B cell (primary cell): ENCODE measurements at places on chromosomes 5 and 9.
A peak's percentile ranks its signal among the peaks of the same experiment; 100 is the strongest.

DNA sequence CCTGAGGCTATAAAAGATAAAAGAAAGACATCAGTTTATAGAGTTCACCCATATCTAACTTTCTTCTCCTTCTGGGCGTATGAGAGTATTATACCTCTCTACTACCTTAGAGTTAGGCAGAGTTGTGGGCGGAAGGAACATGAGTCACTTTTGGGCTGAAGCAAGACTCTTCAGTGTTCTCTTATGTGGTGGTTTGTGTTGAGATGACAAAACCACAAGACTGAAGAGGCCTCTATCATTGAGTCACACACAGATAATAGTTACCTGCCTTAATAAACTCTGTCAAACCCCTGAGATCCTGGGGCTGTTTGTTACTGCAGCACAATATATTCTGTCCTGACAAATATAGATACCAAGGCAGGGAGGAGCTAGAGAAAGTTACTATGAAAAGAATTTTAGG is 184.2 kb downstream of the EFNA5 start:
- DNase-seq: no peak

GRCh38 chr9:137276473-137277328 is 825 bp upstream of the TOR4A start:
- DNase-seq: peak; percentile 8

DNA sequence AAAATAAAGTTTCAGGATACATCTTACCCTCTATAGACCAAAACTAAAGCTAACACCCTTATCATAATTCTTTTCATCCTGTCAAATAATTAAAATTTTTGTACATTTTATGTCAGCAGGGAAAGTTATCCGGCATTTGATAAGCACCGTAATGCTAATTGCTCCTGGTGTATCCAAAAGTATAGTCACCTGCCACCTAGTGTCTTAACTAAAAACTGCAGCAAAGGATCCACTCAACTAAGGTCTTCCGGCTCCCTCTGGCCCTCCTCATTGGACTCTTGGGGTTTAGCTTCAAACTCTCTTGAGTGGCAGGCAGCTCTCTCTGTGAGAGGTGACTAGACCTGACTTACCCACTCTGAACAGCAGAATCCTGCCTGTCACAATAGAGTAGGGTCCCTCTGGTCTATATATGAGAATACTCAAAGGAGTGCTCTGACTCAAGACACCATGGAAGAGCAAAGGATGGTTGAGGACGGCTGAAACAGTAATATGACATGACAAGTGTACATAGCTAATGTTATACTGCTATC is 60.4 kb upstream of the CAST start:
- DNase-seq: peak; percentile 72

DNA sequence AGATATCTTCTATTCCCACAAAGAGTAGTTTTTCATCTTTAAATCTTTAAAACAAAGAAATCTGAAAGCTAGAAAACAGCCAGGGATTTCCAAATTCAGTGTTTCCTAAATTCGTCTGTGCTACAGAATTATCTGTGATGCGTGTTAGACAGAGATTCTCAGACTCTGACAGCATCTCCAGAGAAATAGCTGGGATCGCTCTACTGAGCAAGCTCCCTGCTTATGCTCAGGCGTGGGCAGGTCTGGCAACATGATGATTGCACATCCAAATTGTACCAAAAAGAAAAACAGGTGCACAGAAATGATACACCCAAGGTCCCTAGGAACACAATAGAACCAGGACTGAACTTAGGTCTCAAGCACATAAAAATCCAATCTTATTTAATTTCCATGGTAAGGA is 22.8 kb upstream of the CRHBP start:
- DNase-seq: no peak

DNA sequence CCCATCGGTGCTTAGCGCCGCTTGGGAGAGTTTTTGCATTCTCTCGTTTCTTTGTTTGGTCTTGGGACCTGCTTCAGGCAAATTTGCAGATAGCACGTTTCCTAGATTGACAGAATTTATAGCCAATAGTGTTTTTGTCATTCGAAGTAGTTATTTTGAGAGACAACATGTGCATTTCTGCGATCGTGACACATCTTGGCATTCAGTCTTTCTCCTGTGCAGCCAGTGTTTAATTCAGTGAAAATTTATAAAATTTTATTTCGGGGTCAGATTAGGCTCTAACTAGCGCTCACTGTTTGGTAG is 830 bp downstream of the PRRC1 start:
- DNase-seq: peak; percentile 65

DNA sequence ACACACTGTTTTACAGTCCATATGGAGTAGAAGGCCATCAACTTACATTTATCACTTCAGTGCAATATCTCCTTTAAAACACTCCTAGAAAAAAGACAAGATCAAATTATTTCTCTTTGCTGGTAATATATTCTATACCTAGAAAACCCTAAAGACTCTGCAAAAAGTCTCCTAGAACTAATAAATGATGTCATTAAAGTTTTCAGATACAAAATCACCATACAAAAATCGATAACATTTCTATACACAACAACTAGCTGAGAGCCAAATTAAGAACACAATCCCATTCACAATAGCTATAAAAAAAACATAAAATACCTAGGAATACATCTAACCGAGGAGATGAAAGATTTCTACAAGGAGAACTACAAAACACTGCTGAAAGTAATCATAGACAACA is 300.3 kb downstream of the CETN3 start:
- no peak for DNase-seq

DNA sequence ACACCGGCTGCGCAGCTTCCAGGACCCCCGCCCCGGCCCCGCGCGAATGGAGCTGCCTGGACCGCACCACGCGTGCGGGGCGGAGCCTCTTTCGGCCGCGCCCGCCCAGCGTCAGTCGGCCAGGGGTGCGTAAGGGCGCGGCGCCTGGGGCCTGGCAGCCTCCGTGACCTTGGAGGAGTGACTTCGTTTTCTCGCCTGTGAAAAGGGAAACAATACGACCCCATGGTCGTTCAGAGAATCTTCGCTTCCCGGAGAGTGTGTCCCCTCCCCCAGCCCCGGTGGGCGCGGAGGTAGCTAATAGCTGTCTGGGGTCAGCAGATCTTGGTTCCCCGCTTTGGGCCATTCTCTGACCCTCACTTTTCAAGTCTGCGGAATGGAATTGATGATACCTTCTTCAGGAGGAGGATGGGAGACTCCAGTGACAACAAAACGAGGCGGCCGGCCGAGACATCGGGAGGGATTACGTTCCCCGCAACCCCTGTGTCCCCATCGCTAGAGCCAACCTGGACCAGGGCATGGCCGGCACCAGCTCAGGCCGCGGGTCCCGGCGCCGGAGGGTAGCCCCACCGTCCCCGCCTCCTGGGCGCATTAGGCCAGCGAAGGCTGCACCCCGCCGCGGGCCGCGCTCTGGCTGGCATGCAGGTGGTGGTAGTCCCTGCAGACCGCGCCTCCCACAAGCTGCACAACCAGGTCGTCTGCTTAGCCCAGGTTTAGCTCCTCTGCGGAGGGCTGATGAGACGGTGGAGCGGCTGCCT is 5.5 kb upstream of the CDHR2 start:
- peak; percentile 88 for DNase-seq

DNA sequence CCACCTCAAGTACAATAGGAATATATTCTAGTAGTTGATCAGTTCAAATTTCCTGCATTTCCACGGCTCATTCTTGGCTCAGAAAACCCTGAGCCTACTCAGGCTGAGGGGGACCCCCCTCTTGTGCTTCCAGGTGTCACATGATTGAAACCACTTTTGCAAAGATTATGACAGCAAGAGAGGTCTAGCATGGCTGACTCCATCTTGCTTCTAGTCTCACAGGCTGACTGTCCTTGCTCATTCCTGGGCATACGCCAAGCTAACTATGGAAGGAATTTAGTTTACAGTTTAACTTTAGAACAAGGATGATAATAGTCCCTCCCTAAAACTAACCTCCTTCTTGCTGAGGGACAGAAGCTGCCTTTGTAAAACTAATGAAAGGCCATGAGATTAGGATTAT is 154.1 kb downstream of the SNX18 start:
- DNase-seq: no peak

DNA sequence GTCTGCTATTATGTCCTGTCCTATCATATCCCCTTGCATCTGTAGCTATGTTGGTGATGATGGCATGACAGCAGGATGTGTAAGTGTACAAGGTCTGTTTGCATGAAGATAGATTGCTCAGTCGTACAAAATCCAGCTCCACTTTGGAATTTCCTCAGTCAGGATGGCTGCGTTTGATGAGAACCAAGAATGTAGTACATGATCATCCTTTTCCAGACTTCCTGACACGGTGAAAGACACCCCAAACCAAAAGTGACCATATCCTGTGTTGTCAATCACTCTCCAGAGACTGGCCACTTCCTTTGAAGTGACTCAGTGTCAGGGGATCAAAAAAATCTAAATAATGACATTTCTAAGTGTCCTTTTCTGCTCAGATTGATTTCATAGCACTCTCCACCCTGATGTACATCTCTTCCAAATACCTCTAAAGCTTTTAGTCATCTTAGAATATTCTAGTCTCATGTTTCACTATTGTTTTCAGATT is 213.4 kb downstream of the PLK2 start:
- DNase-seq: no peak

- DNase-seq: peak; percentile 30
These were observed 1.7 kb downstream of the SIL1 start for GRCh38 chr5:139196296-139196956.
